Spleen (tissue), 13 donors: ENCODE measurements at places on chromosomes 2 and 18. TPM values are rescaled to one million over a fixed set of nuclear protein-coding genes. Genes with fewer than 3 reads are reported as not detected.

TMEFF2 gene
- not detected for polyA plus RNA-seq

ASIC4 gene
- polyA plus RNA-seq: 0.05 TPM

KCTD1 gene
- 1.6 TPM for polyA plus RNA-seq

DNAJC5G gene
- not detected for polyA plus RNA-seq

TNFAIP6 gene
- polyA plus RNA-seq: 0.46 TPM

WNT6 gene
- 4.0 TPM for polyA plus RNA-seq

ZNF521 gene
- polyA plus RNA-seq: 8.0 TPM

- no peaks in the 10 kb centered on the region for H3K36me3 ChIP-seq
- peak overlapping the region; percentile 8 for H3K4me3 ChIP-seq
- DNase-seq: peak; percentile 93
- H3K4me1 ChIP-seq: peaks cover 24% of the 10 kb centered on the region
- H3K27ac ChIP-seq: no peak overlapping the region
- H3K27me3 ChIP-seq: no peaks in the 10 kb centered on the region
Measured at GRCh38 chr18:48446582-48447225, 37.5 kb upstream of the ZBTB7C start.

DNA sequence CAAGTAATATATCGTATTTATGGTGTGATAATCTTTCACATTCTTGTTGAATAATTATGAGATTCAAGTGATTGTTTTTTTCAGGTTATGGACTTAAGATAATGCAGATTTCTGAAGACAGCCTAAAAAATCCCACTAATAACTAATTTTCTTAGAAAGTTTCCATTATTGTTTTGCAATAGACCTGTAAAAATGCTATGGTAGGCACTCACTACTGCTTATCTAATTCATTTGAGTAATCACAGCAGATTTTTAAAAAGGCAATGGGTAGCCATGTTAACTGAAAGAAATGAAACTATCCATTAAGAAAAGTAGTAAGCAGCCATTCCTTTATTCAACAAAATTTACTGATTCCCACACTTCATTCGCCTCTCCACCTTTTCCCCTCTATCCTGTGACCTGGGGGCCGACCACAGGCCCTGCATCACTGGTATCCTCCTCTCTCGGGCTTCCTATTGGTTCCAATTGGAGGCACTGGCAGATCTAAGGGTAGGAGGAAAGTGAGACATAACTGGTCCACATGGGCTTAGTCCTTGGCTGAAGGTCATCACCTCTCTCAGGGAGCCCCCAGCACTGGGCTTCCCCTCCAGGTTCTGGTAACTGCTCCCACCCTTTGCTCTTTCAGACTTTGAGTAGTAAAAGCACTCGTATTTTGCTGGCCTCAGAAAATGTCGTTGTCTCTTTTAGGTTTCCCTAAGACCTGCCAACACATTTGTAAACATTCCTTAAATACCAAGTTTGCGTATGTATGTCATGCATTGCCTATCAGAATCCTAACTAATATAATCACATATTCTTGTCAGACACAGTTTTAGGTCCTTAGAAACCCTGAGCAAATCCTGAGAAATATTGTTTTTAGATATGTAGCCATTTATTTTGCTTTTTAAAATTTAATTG lies 18.5 kb downstream of the RBMS1 start:
- H3K4me1 ChIP-seq: peaks cover 13% of the 10 kb centered on the region
- DNase-seq: no peak
- H3K27ac ChIP-seq: no peak overlapping the region
- H3K27me3 ChIP-seq: no peaks in the 10 kb centered on the region
- no peaks in the 10 kb centered on the region for H3K36me3 ChIP-seq
- no peak overlapping the region for H3K4me3 ChIP-seq

DNA sequence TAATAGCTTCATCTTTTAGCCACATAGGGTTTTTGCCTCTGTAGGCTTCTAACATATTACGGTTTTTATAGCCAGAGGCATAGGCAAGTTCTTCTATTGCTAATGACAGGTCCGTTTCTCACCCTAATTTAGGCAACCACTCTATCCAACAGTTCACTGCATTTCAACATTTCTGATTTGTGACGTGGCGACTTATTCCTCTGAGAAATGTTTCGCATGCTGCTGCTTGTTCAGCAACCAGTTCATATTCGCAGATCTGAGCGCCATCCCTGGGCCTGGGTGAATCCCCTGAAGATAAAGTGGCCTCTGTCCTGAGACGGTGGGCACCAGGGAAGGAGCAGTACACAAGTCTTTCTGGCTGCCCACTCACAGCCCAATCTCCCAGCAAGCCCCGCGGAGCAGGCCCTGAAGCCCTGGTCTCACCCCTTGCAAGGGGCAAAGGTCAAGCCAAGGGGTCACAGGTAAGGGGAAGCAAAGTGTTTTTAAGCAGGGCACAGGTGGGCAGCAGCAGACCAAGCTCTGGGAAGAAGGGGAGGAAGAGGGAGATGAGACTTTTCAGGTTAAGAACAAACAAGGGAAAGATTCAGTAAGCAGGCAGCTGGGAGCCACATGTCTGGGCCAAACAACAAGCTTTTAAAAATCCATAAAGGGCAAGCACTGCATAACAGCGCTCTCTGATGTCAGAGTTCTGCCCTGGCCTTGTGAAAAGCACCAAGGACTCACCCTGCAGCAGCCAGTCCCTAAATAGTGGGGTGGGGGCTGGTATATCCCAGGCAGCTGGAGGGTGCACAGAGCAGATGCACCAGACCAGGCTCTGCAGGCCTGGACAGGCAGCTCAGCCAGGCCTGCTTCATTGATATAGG lies 10.8 kb upstream of the COX7A2L start:
- H3K4me3 ChIP-seq: no peak overlapping the region
- no peak overlapping the region for H3K27ac ChIP-seq
- no peaks in the 10 kb centered on the region for H3K36me3 ChIP-seq
- H3K27me3 ChIP-seq: no peaks in the 10 kb centered on the region

DNA sequence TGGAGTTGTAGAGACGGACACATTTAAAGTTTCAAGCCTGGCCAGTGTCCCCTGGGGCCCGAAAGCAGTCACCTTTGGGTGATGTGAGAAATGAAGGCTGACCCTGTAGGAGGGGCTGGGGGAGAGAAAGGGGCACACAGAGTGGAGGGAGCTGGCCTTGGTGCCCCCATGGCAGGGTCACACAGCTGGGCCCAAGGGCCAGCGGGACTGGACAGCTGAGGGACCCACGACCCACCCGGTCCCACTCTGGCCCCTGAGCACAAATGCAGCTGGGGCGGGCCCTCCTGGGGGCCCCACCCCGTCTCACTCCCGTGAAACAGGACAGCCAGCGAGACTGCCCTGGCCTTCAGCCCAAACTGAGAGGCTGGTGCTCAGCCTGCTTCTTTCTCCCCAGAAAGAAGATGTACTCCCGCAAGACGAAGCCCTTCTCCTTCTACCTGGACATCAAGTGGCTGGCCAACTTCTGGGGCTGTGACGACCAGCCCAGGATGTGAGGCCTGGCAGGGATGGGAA lies 6.1 kb downstream of the AGXT start:
- no peak overlapping the region for H3K4me3 ChIP-seq
- H3K27me3 ChIP-seq: no peaks in the 10 kb centered on the region
- no peaks in the 10 kb centered on the region for H3K36me3 ChIP-seq
- no peak overlapping the region for H3K27ac ChIP-seq

DNA sequence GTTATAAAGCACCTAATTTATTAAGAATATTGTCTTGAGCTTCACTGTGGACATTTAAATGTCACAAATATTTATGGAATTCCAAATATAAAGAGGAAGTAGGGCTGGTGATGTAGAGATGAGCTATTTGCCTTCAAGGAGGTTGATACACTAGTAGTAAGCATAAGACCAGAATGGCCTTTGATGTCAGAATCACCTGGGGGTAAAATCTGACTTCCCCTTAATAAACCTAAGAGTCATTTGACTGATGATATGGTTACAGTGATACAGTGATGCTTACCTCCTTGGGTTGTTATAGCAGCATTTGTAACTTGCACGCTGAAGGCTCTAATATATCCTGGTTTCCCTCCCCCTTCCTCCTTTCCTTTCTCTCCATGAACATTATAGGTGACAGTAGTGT lies 143.7 kb downstream of the CERS6 start:
- no peak overlapping the region for H3K27ac ChIP-seq
- no peaks in the 10 kb centered on the region for H3K27me3 ChIP-seq
- H3K36me3 ChIP-seq: no peaks in the 10 kb centered on the region
- H3K4me1 ChIP-seq: no peaks in the 10 kb centered on the region
- DNase-seq: no peak

- H3K27ac ChIP-seq: no peak overlapping the region
- H3K4me1 ChIP-seq: no peaks in the 10 kb centered on the region
- no peaks in the 10 kb centered on the region for H3K27me3 ChIP-seq
- DNase-seq: no peak
Measured at GRCh38 chr2:183348492-183348891, 224.2 kb downstream of the NUP35 start.

DNA sequence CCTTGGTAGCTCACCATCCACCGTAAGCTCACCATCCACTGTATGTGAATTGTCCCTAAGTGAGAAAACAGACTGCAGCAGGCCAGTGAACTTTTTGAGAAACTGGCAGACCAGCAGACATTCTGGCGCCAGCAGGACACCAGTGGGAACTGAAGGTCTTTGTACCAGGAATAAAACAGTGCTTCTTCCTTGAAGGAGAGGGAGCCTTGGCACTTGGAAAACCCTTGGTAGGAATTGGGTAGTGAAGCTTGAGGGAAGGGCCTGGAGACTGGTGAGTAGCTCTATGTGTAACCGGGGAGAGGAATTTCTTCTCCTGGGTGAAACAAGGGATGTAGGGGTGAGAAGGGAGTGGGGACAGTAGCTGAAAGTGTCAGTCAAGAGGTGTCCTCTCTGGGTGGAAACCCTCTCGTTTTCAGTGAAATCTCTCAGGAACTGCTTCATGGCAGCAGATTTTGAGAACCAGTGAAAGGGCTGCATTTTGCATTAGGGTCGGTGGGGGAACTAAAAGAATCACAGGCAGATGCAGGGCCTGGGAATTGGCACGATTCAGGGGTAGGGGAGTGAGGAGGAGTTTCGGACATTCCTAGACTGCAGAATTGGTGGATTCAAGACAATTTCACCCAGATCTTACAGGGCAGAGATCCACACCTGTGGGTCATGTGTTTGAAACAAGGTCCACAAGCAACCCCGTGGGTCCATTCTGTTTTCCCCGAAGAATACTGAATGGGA lies 131.5 kb upstream of the DLX2 start:
- no peak overlapping the region for H3K27ac ChIP-seq
- DNase-seq: no peak
- no peaks in the 10 kb centered on the region for H3K27me3 ChIP-seq
- H3K36me3 ChIP-seq: no peaks in the 10 kb centered on the region
- H3K4me1 ChIP-seq: peaks cover 22% of the 10 kb centered on the region

- no peak overlapping the region for H3K27ac ChIP-seq
- no peaks in the 10 kb centered on the region for H3K4me1 ChIP-seq
- H3K4me3 ChIP-seq: no peak overlapping the region
Measured at GRCh38 chr2:191789796-191790195, 57.1 kb downstream of the CAVIN2 start.

GRCh38 chr18:55314615-55315237 lies 273.3 kb downstream of the TCF4 start:
- no peak overlapping the region for H3K4me3 ChIP-seq
- peaks cover 88% of the 10 kb centered on the region for H3K4me1 ChIP-seq
- no peaks in the 10 kb centered on the region for H3K27me3 ChIP-seq
- no peak overlapping the region for H3K27ac ChIP-seq
- no peak for DNase-seq

- H3K4me1 ChIP-seq: no peaks in the 10 kb centered on the region
- H3K27ac ChIP-seq: no peak overlapping the region
- H3K36me3 ChIP-seq: no peaks in the 10 kb centered on the region
- H3K4me3 ChIP-seq: no peak overlapping the region
Measured at GRCh38 chr2:57450170-57450569, 596.4 kb upstream of the VRK2 start.

GRCh38 chr18:74803769-74804168 lies 206.1 kb downstream of the ZNF407 start:
- no peaks in the 10 kb centered on the region for H3K36me3 ChIP-seq
- no peaks in the 10 kb centered on the region for H3K4me1 ChIP-seq
- H3K27ac ChIP-seq: no peak overlapping the region
- no peak overlapping the region for H3K4me3 ChIP-seq
- DNase-seq: no peak

DNA sequence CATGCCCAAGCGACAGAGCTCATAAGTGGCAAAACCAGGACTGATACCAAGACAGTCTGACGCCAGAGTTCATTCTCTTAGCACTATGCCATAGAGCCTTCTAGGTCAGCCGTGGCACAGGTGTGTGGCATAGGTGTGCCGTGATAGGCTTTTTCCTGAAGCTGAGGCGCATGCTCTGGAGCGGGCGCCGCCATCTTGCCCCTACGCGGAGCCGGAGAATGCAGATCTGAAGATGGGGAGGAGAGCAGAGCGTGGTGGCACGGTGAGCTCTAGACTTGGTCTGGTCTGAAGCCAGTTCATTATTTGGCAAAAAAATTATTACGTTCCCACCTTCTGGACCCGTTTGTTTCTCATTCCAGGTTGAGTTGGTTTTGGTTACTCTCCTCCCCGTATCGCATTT lies 16.6 kb downstream of the MCFD2 start:
- H3K4me3 ChIP-seq: no peak overlapping the region
- H3K36me3 ChIP-seq: no peaks in the 10 kb centered on the region
- H3K27me3 ChIP-seq: no peaks in the 10 kb centered on the region
- DNase-seq: no peak

DNA sequence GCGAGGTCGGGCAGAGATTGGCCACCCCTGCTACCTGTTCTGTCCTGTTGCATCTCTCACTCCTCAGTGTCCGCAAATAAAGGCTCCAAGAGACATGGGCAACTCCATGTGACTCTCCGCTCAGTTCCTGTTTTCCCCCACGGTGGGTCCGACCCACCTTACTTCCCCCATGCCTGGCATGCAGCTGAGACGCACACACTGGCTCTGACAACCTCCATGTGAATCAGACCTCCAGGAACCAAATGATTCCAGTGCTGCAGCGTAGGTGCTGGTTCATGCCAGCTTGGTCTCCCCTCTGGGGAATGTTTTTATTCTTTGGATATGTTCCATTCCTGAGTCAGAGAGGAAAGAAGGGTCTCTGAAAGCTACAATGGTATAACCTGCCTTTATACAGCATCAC lies 221.5 kb downstream of the SH3RF3 start:
- H3K27ac ChIP-seq: no peak overlapping the region
- DNase-seq: no peak
- peaks cover 18% of the 10 kb centered on the region for H3K4me1 ChIP-seq
- no peaks in the 10 kb centered on the region for H3K36me3 ChIP-seq
- H3K27me3 ChIP-seq: no peaks in the 10 kb centered on the region

GRCh38 chr2:198065322-198065721 lies 260.9 kb downstream of the PLCL1 start:
- H3K36me3 ChIP-seq: no peaks in the 10 kb centered on the region
- no peak overlapping the region for H3K4me3 ChIP-seq
- no peak overlapping the region for H3K27ac ChIP-seq
- no peaks in the 10 kb centered on the region for H3K4me1 ChIP-seq
- no peaks in the 10 kb centered on the region for H3K27me3 ChIP-seq
